ENCODE measurements at places on chromosomes 12 and 14.

DNA sequence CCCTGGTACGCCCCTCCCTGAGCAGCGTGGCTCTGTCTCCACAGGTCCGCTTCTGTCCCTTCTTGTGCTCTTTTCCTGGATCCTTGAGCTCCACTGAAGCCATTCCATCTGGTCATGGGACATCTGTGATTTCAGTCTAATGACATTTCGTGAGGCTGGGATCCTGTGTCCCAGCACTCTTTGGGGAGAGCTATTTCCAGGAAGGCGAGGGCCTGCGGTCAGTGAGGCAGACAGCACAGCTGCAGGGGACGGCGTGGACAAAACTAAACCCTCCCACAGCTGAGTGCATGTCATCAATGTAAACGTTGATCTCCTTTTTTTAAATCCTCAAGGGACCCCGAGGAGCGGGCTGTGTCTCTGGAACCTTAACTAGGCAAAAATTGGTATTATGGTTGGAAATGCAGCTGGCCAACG is 127.7 kb downstream of the DACT1 start:
- DNase-seq = no peak

DNA sequence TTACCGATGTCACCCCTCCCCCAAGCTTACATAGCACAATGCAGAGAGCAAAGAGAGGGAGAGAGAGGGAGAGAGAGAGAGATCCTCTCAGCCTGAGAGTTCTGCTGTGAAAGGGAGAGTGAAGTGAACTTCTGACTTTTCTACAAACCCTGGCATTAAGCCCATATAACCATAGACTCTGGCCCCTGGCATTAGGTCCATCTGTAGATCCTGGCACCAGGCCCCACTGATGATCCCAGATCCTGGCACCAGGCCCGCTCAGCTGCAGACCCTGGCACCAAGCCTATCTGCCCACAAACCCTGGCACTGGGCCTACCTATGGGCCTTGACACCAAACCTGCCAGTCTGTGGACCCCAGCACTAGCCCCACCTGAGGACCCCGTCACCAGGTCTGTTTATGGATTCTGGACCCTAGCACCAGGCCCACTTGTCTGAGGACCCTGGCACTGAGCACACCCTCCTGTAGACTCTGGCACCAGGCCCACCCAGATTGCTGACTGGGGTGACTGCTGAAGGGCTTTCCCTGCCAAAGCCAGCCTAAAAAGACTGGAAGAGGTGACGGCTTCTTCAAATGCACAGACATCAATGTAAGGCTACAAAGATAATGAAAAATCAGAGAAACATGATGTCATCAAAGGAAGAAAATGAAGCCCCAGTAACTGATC is 14.5 kb upstream of the KRT83 start:
- no peak for DNase-seq

- DNase-seq = no peak
These were observed 10.2 kb upstream of the BHLHE41 start for GRCh38 chr12:26135010-26135420.

- DNase-seq = no peak
These were observed 77.0 kb downstream of the STON2 start for GRCh38 chr14:81323093-81323492.

- no peak for DNase-seq
These were observed at the start of gene KCNH5 for GRCh38 chr14:63045234-63045611. Gene KCNH5 (minus strand): TSS chr14:63045458. CDS start chr14:63045186, 272 bp downstream.

DNA sequence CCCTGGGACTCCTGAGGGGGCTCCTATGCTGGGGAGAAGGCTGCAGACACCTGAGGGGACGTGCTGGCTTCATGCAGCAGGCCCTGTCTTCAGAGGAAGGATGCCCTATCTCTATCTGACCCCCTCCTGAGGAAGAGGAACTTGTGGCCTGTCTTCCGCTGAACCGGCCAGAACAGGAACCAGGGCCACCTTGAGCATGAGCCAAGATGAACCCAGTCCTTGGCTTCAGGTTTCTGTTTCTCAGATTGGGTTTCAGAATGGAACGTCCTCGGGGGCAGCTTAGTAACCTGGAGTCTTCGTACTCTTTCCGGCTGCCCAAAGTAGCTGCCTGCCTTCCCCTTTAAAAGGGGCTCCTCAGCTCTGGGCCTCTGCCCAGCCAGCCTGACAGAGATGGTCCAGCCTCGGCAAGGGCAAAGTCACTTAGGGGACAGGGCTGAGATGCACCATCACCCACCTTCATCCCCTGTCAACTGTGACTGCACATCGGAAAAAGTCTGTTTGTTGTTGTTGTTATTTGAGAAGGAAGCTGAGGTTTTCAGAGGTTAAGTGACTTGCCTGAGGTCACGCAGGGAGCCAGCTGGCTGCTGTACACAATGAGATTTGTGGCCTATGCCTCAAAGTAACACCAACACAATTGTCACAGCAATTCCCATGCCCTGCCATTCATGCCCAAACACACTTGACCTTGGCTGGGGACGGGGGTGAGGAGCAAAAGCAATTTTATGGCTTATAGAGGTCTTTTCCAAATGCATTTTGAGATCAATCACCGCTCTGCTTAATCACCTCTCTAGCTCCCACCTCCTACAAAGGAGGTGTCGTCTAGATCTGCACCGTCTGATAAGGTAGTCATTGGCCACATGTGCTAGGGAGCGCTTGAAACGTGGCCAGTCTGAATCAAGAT is 13.4 kb downstream of the ASB2 start:
- peak; percentile 62 for DNase-seq

DNA sequence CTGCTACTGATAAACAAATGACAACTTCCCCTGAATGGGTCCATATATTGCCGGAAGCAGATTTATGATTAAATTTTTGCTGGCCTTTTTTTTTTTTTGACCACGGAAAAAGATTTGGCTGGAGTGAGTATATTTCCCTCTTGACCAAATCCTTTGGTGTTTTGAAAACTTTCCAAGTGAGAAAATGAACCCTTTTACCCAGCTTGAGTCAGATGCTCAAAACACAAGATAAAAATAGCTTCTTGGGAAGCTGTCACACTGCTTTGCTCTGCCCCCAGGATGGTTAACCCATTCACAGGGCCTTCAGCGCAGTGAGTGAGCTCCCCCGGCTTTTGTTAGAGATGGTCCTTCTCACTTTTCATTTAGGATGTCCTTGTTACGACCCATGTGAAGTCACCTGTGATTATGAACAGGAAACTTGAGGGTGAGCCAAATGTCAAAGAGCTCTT is 224.3 kb downstream of the PELI2 start:
- DNase-seq = no peak

DNA sequence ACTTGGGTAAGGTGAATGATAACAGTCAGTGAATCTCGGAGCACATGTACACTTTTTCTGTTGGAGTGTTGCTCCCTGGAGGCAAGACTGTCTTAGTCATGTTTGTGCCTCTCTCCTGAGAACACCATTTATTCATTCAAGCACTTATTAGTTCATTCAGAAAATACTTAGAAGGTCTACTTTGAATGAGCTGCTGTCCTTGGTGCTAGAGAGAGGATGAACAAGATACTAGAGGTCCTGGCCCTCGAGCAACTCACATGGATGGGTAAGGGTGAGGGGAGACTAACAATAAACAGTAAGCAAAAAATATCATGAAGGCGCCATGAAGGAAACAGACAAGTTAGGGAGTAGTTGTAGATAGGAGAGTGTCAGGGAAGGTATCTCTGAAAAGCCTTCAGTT is 17.1 kb upstream of the SAMD4A start:
- DNase-seq = no peak

GRCh38 chr12:126537961-126538530 is 1472.8 kb downstream of the AACS start:
- no peak for DNase-seq

GRCh38 chr12:121110211-121110940 is 22.3 kb upstream of the P2RX7 start:
- DNase-seq = peak; percentile 58

DNA sequence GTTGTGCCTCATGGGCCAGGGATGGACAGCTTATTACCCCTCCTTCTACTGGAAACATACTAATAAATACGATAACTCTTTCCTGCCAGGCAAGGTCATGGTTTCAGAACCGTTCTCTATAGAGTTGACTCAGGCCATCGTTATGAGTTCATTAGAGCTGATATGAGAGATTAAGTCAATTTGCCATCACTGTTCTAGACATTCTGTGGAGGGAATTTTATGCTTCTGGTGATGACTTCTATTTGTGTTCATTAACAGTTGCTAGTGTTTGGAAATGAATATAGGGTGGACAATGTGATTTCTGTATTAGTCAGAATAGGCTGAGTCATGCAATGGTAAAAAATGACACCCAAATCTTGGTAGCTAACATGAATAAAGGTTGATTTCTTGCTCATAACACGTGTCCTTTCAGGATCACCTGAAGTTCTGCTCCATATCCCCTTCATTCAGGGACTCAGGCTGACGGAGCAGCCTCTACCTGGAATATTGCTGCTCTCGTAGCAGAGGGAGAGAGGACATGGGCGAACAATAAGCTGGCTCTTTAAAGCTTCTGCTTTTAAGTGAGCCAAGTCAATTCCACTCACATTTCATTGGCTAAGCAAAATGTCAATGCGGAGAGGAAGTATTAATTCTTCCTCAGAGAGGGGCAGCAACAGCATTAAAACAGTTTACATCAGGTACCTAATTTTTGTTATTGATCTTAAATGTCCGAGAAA is 18.5 kb upstream of the TBPL2 start:
- DNase-seq = no peak

- peak; percentile 32 for DNase-seq
These were observed 1.4 kb downstream of the NFKBIA start for GRCh38 chr14:35403114-35403602.

DNA sequence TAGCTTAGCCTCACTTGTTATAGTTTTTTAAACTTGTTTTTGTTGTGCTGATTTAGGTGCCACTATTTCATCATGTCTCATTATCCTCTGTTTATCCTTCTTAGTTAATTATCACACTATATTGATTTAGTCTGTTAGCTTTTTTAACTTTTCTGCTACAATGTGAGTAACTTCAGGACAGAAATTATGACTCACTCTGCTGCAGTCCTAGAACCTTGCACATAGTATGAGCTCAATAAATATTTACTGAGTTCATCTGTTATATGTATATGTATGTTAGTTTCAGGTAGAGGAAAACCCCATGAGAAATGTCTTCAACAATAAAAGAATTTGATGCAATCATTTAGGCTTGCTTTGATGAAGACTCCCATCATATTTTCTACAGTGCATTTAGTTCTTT is 224.3 kb upstream of the NAV3 start:
- no peak for DNase-seq

- DNase-seq = no peak
These were observed 361.3 kb upstream of the TMTC1 start for GRCh38 chr12:30144777-30145683.

- DNase-seq = no peak
These were observed 89.7 kb downstream of the CAND1 start for GRCh38 chr12:67358781-67359338.

DNA sequence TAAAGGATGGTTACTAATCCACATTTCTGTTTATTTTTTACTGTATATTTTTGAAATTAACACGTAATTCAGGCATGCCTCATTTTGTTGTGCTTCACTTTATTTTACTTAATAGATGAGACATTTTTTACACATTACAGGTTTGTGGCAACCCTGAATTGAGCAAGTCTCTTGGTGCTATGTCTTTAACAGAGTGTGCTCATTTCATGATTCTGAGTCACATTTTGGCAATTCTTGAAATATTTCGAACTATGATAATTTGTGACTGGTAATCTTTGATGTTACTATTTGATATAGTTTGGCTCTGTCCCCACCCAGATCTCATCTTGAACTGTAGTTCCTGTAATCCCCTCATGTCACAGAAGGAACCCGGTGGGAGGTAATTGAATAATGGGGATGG is 1120.5 kb upstream of the FLRT2 start:
- DNase-seq = no peak

- no peak for DNase-seq
These were observed 89.0 kb upstream of the BCL11B start for GRCh38 chr14:99360774-99361595.

- DNase-seq = no peak
These were observed 13.4 kb downstream of the NR2C1 start for GRCh38 chr12:95059984-95060383.

DNA sequence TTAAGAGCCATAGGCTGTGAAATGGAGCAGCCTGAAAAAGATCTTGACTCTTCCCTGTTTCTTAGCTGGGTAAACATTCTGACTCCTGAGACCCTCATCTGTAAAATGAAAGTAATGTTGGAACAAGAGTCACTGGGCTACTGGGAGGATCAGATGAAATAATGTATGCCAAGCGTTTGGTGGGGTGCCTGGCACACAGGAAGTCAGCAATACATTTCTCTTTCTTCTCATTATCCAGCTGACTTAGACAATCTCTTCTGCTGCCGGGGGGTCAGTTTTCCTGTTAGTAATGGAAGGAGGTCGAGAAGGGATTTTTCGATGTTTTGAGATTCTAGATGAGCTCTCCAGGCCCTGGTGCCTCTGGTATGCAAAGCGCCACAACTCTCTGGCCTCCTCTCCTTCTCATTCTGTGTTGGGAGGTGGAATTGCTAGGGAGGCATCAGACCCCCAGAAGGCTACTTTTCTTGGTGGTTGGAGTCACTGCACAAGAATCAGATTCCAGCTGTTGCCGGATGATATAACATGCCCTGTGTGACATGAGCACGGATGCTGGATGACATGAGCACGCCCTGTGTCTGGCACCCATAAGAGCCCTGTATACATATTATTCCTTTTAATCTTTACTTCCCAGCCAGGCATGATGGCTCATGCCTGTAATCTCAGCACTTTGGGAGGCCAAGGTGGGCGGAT is 4.3 kb downstream of the OASL start:
- DNase-seq = no peak

GRCh38 chr12:95417372-95417771 is 56.6 kb upstream of the METAP2 start:
- DNase-seq = no peak

DNA sequence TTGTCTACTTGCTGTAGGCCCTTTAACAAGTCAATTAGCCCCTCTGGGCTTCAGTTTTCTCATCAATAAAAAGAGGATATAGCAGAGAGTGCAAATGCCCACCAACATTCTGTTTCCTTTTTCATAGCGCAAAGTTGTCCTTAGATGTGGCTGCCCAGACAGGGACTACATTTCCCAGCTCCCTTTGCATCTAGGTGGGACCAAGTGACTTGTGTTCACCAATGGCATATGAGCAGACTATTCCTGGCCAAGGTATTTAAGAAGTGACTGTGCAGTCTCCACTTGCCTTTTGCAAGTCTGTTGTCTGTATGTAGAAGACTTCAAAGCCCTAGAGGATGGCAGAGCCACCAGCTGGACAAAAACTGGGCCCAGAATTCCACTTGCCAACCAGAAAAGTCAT is 59.7 kb downstream of the DAO start:
- DNase-seq = no peak

- DNase-seq = no peak
These were observed 22.1 kb downstream of the OR10P1 start for GRCh38 chr12:55658635-55659391.

DNA sequence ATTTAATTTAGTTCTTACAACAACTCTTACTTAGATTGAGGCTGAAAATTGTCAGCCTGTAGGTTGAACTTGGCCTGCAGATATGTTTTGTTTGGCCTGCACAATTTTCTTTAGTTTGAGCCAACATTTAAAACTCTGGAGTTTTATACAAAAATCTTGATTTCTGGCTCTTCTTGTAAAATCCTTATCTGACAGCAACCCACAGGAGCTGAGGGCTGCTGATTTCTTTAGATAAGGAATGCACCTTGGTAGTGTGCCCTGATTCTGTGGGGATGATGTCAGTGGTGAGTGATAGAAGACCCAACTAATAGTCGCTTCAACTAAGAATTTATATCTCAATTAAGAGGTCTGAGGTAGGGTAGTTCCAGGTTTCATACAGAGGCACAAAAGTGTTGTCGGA is 49.5 kb downstream of the SOCS2 start:
- DNase-seq = no peak

GRCh38 chr14:77543240-77543551 is 44.6 kb upstream of the ISM2 start:
- DNase-seq = no peak

Measured in effector memory CD8-positive, alpha-beta T cell (primary cell).